HFFc6 (cell line): ENCODE measurements at places on chromosomes 16 and 17.

DNA sequence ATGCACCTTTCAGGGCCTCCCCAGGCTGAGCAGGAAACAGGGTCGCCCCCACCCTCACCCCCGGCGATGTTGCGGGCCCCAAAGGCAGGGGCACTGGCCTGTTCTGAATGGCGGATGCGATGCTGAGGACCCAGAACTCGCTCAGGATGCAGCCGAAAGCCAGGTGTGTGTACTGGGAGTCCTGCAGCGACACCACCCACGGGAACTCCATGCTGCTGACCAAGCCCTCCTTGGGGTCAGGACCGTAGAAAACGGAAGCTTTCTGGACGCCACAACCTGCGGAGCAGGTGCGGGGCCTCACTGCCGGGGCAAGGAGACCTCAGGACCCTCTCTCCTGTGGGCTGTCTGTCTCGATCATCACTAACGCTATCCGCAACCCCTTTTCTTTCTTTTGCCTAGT lies 4.0 kb downstream of the PRSS54 start:
- no peak for DNase-seq

DNA sequence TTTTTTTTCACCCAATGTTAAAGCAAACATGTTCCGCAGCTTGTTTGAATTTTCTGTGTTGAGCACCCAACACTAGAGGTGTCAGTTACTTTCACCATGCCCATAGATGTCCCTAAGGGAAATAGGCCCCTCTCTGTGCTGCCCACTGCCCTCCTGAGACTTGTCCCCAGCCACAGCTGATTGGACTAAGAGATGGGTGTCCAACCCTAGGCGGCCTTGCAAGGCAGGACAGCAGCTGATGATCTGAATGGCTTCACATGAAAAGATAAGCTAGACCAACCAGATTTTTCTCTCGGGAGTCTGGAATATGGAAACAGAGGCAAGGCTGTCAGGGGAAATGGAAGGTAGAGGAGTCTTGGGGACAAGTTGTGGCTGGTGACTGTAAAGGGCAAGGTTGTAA lies 6.1 kb upstream of the CALB2 start:
- no peak for DNase-seq

- DNase-seq, result no peak
Observed at GRCh38 chr16:19301931-19302330, 16.4 kb downstream of the CLEC19A start.

DNA sequence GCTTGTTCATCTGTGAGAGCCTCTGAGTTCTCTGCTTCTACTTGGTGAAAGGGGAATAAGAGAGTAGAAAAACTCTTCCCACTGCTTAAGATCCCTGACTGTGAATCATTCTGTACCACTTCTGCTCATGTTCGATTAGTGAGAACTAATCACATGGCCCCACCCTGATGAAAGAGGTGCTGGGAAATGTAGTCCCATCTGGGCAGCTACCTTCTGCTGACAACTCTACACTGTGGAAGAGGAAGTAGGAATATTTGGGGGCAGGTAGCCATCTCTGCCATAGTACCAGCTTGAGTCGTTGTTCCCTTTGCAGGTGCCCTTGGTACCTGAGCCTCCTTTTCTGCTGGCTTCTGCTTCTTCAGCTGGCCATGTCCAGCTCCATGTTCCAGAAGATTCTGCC lies 29.9 kb downstream of the NKD1 start:
- DNase-seq, result no peak

DNA sequence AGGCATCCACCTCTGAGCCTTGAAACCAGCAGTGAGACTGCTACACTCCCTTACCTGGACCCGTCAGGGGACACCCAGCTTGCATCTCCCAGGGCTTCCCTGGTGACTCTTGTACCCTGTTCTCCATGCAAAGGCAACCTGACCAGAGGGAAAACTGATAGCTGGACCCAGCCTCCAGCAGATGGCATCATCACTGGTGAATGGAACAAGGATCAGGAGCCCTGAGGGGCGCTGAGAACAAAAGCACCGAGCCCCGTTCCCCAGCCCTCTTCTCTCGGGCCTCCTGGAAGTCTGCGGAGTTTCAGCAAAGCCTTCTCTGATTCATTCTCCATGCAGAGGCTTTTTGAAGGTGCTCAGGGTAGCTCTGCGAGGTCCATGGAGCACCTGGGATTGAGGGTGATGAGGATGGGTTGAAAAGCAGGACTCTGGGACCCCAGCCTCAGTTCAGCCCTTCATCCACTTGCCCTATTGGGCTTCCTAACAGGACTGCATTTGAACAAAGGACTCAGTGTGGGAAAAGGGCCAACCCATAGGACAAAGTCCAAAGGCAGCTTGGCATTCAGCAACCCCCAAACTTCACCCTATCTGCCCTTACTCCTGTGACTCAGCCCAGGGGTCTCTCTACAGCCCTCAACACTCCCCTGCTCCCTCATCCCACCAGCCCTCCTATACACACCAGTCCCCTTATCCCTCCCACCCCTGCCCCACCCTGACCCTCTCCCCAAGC lies 45.0 kb upstream of the LHX1 start:
- DNase-seq, result no peak

- no peak for DNase-seq
Observed at GRCh38 chr17:2191227-2191626, 112.4 kb downstream of the SMG6 start.

DNA sequence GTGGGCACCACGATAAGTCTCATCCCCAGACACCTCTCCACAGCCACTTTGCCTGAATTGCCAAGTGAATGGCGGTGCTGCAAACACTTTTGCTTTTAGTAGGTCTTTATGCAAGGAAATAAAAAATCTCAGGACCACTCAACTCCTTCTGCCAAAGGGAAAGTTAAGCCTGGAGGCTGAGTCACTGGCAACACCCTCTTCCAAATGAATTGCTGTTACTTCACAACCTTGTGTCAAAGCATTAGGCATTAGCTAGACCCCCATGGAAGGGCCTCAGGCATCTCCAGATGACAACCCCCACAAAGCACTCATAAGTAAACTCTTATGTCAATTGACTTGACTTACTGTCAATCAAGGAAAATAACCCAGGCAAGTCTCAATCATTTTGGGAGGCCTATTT lies 43.0 kb downstream of the RNF112 start:
- DNase-seq, result no peak

DNA sequence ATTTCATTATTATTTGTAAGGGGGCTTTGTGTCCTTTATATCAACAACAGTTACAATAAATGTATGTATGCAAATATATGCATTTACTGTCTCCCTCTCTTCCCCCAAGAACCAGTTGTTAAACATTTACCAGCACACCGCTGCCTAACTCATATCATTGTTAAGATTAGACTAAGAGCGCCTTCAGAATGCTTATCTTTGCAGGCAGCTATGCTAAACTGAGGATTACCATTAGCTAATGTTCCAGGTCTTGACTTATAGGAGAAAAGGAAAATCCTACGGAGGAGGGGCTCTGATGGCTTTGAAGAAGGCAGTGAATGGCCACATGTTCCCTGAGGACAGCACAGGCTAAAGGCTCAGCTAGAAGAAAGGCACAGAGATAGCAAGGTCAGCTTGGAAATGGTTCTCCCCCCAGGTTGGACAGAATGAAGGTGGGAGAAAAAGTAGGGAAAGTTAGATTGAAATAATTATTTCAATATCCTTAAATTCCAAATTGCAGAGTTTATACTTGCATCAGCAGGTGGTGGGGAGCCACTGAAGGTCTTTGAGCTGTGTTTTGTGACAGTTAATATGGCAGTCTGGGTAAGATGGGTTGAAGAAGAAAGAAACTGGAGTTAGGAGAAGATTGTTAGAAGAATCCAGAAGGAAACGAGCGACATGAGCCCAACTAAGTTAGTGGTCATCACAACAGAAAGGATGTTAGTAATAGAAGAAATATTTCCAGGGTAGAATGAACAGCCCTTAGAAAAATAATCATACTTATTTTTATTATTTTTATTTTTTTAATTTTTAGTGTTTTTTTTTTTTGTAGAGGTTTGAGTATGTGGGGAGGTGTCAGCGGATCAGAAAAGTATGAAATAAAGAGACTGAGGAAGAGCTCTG lies 87.0 kb upstream of the MAF start:
- no peak for DNase-seq

GRCh38 chr17:3506054-3506453 lies 30.3 kb downstream of the ASPA start:
- DNase-seq, result no peak

DNA sequence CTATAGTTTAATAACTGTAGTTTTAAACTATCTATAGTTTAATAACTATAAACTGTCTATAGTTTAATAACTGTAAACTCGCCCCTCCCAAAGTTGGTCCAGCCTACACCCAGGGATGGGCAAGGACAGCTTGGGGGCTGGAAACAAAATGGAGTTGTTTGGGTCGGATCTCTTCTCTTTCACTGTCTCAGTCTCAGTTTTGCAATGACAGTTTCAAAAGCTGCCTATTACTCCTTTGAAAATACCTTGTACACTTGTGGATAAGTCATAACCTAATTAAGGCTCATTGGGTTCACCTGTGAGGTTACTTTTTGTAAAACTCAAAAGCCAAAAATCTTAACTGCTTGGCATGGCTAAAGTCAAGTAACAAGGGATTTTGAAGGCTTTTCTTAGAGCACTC lies 31.4 kb downstream of the C16orf54 start:
- no peak for DNase-seq

- no peak for DNase-seq
Observed at GRCh38 chr17:38588788-38589174, 17.0 kb downstream of the SRCIN1 start.

DNA sequence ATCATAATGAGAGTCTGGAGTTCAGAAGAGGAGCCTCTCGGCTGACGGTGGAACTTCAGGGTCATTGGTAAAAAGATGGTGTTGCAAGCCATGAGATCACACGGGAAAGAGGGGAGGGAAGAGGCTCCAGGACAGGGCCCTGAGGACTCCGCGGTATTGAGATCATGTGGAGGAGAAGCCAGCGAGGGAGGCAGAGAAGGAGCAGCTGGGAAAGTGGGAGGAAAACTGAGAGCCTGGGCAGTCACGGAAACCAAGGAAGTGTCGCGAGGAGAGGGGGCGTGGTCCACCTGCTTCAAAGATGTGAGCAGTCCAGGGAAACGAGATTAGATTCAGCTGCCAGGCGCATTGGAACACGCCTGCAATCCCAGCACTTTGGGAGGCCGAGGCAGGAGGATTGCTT lies 27.7 kb upstream of the SBK1 start:
- no peak for DNase-seq

- peak; percentile 82 for DNase-seq
Observed at GRCh38 chr16:17515421-17516210, 44.9 kb upstream of the XYLT1 start.

GRCh38 chr17:64085650-64086005 lies 44.3 kb downstream of the ERN1 start:
- no peak for DNase-seq

GRCh38 chr16:23155445-23156049 lies 6.3 kb upstream of the USP31 start:
- no peak for DNase-seq

GRCh38 chr16:11963706-11964105 lies 1.3 kb upstream of the TNFRSF17 start:
- no peak for DNase-seq

DNA sequence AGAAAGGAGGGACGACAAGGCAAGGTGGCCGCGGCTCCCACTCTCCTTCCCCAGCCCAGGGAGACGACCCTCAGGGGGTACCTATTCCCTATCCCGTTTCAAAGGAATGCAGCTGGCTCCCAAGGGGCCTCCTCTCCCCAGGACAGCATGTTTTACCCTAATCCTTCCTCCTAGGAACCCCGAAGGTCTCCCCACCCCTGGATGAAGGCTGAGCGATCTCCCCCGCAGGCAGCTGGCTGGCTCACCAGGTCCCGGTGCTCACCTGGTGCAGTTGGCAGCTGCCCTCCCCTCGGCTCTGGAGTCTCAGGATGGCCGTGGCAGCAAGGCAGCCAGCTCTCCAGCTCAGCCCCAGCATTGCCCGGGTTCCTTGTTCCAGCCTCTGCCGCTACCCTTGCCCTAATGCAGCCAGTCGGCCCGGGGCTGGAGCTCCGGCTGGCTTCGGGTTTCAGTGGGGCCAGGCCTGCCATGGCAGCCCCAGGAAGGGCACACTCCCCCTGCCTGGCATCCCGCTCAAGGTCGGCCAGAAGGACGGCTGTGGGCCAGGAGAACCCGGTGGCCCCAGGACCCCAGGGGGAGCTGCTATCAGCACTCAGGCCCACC lies 4.6 kb downstream of the CLUH start:
- no peak for DNase-seq

GRCh38 chr16:89002851-89003830 lies 26.1 kb upstream of the CBFA2T3 start:
- no peak for DNase-seq

GRCh38 chr17:68707031-68707430 lies 105.9 kb upstream of the FAM20A start:
- DNase-seq, result peak; percentile 77

GRCh38 chr17:70621566-70621965 lies 452.2 kb downstream of the KCNJ2 start:
- no peak for DNase-seq

GRCh38 chr17:64399767-64400156 lies 9.1 kb upstream of the PECAM1 start:
- DNase-seq, result no peak

GRCh38 chr17:63966646-63967264 lies 6.0 kb downstream of the SCN4A start:
- DNase-seq, result no peak

DNA sequence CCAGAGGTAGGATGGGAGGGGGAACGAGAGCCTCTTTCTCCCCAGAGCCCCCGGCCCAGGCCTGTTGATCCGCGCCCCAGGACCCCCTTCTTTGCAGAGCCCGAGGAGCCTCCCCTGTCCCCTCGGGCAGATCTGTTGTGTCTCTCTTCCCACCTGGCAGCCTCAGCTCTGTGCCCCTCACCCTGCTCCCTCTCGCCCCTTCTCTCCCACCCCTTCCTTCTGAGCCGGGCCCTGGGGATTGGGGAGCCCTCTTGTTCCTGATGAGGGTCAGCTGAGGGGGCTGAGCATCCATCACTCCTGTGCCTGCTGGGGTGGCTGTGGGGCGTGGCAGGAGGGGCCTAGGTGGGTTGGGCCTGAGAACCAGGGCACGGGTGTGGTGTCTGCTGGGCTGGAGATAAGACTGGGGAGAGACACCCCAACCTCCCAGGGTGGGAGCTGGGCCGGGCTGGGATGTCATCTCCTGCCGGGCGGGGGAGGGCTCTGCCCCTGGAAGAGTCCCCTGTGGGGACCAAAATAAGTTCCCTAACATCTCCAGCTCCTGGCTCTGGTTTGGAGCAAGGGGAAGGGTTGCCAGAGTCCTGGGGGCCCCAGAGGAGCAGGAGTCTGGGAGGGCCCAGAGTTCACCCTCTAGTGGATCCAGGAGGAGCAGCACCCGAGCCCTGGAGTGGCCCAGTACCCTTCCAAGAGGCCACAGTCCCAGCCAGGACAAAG lies 65.4 kb downstream of the MRC2 start:
- DNase-seq, result no peak

DNA sequence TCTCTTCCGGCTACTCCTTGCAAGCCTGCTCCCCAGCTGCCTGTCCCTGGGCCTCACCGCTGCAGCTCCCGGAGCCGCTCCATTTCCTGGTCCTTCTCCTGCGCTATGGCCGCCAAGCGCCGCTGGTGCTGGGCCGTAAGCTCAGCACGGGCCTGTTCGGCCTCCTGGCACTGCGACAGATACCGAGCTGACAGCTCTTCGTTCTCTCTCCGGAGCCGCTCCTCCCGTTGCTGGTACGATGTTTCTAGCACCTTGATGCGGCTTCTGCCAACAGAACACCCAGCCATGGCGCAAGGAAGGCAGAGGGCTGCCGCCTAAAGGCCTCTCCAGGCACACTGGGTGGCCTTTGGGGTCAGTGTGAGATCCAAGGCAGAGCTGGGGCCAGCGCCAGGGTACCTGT lies 14.9 kb upstream of the MRPL38 start:
- no peak for DNase-seq

GRCh38 chr17:5499476-5500231 lies 13.3 kb downstream of the MIS12 start:
- no peak for DNase-seq
